HEK293T (cell line): ENCODE measurements at places on chromosomes 3 and 15.

DNA sequence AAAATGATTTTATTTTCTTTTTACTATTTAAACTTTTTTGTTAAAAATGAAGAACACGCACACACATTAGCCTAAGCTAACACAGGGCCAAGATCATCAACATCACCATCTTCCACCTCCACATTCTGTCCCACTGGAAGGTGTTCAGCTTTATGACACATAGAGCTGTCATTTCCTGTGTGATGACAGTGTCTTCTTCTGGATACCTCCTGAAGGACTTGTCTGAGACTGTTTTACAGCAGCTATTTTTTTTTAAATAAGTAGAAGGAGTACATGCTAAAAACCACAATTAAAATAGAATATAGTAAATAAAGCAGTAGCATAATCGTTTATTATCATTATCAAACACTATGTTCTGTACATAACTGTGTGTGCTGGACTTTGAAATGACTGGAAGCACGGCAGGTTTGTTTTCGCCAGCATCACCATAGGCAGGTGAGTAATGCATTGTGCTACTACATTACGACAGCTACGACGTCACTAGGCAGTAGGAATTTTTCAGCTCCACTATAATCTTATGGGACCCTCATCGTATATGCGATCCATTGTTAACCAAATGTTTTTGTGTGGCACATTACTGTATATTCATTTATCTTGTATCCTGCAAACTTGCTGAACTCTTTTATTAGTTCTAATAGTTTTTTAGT lies 72.8 kb downstream of the KLF15 start:
- no peak for DNase-seq

DNA sequence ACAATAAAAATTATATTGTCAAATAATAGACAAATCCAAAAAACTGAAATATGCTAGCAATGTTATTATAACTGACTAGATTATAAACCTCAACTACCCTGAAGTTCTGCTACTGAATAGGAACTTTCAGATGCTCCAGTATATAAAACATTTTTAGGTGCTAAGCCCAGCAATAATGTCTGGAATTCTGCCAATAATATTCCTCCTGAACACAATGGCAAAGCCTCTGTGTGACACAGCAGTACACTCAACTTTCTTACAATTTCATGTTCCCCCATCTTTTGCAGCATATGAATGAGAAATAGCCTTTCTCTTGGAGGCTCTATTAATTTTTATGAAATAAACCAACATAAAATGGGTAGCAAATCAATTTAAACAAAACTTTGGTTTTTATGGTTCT lies 29.5 kb downstream of the ATOSA start:
- no peak for DNase-seq

DNA sequence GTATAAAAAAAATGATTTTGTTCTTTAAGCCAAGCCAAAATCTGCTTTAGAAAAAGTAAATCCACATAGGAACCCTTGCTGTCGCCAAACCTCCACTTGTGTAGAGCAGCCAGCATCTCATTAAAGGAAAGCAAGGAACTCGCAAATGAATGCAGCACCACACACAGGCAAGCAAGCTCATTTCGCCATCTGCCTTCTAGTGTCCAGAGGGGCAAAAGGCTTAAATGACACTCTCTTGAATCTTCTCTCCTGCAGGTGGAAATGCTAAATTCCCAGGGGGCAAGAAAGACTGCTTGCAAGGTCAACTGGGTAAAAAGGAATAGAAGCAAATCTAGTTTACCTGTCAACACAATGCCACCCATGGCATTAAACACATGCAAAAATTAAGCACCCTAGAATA lies 2.4 kb downstream of the MB21D2 start:
- DNase-seq: peak; percentile 19

DNA sequence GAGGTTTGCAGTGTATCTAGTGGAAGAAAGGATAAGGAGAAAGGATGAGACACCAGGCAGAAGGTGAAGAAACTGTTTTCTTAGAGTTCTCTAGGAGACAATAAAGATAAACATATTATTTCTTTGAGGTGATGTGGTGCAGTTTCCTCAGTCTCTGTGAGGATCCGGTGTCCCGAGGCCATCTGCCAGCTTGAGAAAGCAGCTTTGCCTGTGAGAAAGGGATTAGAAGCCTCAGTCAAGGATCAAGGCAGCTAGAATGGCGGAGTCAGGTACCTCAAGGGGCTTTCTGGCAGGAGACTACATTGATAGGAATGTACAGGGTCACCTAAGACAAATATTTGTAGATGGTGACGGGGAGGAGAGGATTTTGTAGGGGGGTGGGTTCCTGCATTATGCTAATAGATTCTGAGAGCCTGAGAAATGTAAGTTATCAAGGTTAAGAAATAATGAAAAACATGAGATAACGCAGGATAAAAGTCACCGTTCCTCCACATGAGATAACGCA lies 103.9 kb upstream of the MB21D2 start:
- no peak for DNase-seq

- DNase-seq: no peak
Observed at GRCh38 chr15:80154336-80154735, 1.5 kb downstream of the FAH start.

GRCh38 chr3:42500091-42500490 lies 2.4 kb upstream of the VIPR1 start:
- no peak for DNase-seq
